Left lung (tissue), 14 donors: ENCODE measurements at places on chromosomes 1 and 21. TPM values are rescaled to one million over a fixed set of nuclear protein-coding genes. Genes with fewer than 3 reads are reported as not detected.

GRCh38 chr1:50038237-50038809, 14.6 kb upstream of the AGBL4 start:
- peaks cover 2% of the 10 kb centered on the region for H3K27me3 ChIP-seq
- H3K4me1 ChIP-seq, result no peaks in the 10 kb centered on the region
- no peak for DNase-seq

The CLCA4 gene
- not detected for total RNA-seq

DNA sequence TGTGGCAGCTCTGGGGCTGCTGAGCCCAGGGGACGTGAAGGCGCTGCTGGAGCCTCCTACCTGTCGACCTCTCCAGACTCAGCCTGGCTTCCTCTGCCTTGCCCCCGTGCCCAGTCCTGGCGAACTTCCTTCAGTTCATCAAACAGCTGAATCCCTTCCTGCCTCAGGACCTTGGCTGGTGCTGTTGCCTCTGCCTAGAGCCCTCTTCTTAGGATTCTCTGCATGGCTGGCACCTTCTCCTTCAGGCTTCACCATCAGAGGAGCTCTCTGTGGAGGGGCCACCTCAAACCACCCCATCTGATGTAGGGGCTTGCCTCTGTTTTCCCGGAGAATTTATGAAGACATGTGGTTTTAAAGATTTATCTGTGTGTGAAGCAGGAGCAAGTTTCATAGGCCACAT, 23.4 kb upstream of the ATF3 start:
- peaks cover 3% of the 10 kb centered on the region for H3K4me1 ChIP-seq
- no peak overlapping the region for H3K4me3 ChIP-seq
- no peak for DNase-seq
- H3K36me3 ChIP-seq, result no peaks in the 10 kb centered on the region
- peaks cover 27% of the 10 kb centered on the region for H3K27me3 ChIP-seq
- no peak overlapping the region for H3K27ac ChIP-seq

GRCh38 chr1:245776694-245777332, 622.0 kb downstream of the KIF26B start:
- DNase-seq, result no peak
- H3K4me3 ChIP-seq, result no peak overlapping the region
- H3K36me3 ChIP-seq, result no peaks in the 10 kb centered on the region
- H3K27me3 ChIP-seq, result no peaks in the 10 kb centered on the region
- H3K4me1 ChIP-seq, result peaks cover under 1% of the 10 kb centered on the region
- H3K27ac ChIP-seq, result no peak overlapping the region

DNA sequence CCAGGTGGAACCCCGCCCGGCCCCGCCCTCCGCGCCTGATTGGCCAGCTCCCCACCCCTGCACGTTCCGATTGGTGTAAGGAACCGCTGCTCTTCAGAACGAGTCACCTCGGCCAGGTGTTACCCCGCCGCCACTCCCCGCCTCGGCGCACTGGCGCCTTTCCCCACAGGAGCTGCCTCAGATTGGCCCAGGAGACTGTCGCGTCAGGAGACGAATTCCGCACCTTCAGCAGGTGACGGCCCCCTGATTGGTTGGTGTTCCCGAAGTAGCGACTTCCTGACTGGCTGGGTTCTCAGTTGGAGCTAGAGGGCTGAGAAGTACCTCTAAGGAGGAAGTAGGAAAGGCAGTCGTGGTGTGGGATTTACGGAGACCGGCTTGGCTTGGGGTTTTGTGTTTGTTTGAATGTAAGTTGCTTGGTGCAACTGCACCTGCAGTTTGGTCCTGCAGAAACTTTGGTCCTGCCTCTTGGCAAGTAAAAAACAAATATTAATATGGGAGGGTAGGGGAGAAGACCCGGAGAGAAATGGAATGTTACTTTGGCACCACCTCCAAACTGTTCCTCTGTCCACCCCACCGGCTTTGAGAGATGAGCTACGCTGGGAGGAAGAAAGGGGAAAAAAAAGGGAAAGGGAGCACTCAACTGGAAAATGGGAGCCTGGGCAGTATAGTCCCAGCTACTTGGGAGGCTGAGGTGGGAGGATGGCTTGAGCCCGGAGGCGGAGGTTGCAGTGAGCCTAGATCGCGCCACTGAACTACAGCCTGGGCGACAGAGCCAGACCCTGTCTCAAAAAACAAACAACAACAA, 415 bp upstream of the F11R start:
- H3K36me3 ChIP-seq, result no peaks in the 10 kb centered on the region
- peak overlapping the region; percentile 93 for H3K27ac ChIP-seq
- H3K4me1 ChIP-seq, result peaks cover 41% of the 10 kb centered on the region

- peak; percentile 73 for DNase-seq
- no peak overlapping the region for H3K4me3 ChIP-seq
Observed at GRCh38 chr1:53110370-53111072, 31.9 kb downstream of the SLC1A7 start.

The PLA2G2F gene
- not detected for total RNA-seq

- no peak overlapping the region for H3K4me3 ChIP-seq
- no peaks in the 10 kb centered on the region for H3K36me3 ChIP-seq
- no peak for DNase-seq
- H3K27ac ChIP-seq, result no peak overlapping the region
- no peaks in the 10 kb centered on the region for H3K27me3 ChIP-seq
Observed at GRCh38 chr1:164842870-164843269, 283.9 kb downstream of the PBX1 start.

GRCh38 chr21:43956670-43957035, 55.5 kb upstream of the TRAPPC10 start:
- H3K36me3 ChIP-seq, result peaks cover 35% of the 10 kb centered on the region
- H3K27me3 ChIP-seq, result no peaks in the 10 kb centered on the region
- no peaks in the 10 kb centered on the region for H3K4me1 ChIP-seq
- no peak for DNase-seq

The KCNQ4 gene
- 0.92 TPM for total RNA-seq

The KRTAP11-1 gene
- not detected for total RNA-seq

The TATDN3 gene
- 10.4 TPM for total RNA-seq

- peaks cover 16% of the 10 kb centered on the region for H3K4me1 ChIP-seq
- H3K27me3 ChIP-seq, result peaks cover 8% of the 10 kb centered on the region
- peak overlapping the region; percentile 50 for H3K27ac ChIP-seq
- H3K4me3 ChIP-seq, result peak overlapping the region; percentile 1
Observed at GRCh38 chr1:212595787-212596714, 12.5 kb upstream of the ATF3 start.

- no peaks in the 10 kb centered on the region for H3K27me3 ChIP-seq
- peaks cover 20% of the 10 kb centered on the region for H3K4me1 ChIP-seq
- H3K4me3 ChIP-seq, result no peak overlapping the region
- no peaks in the 10 kb centered on the region for H3K36me3 ChIP-seq
- H3K27ac ChIP-seq, result no peak overlapping the region
Observed at GRCh38 chr21:38768471-38769063, 37.2 kb upstream of the ETS2 start.

The BPNT1 gene
- 23.9 TPM for total RNA-seq

- H3K27me3 ChIP-seq, result no peaks in the 10 kb centered on the region
- no peaks in the 10 kb centered on the region for H3K4me1 ChIP-seq
- no peaks in the 10 kb centered on the region for H3K36me3 ChIP-seq
- DNase-seq, result no peak
- no peak overlapping the region for H3K27ac ChIP-seq
Observed at GRCh38 chr1:7562729-7563605, 208.1 kb upstream of the VAMP3 start.

The FAM72B gene
- total RNA-seq, result 1.4 TPM
